Activated T-helper 1 cell treated with anti-CD3 and anti-CD28 coated beads, Interleukin-2, amount 50 U/mL, for 16 hours (primary cell): ENCODE measurements at places on chromosomes 5 and 9.

DNA sequence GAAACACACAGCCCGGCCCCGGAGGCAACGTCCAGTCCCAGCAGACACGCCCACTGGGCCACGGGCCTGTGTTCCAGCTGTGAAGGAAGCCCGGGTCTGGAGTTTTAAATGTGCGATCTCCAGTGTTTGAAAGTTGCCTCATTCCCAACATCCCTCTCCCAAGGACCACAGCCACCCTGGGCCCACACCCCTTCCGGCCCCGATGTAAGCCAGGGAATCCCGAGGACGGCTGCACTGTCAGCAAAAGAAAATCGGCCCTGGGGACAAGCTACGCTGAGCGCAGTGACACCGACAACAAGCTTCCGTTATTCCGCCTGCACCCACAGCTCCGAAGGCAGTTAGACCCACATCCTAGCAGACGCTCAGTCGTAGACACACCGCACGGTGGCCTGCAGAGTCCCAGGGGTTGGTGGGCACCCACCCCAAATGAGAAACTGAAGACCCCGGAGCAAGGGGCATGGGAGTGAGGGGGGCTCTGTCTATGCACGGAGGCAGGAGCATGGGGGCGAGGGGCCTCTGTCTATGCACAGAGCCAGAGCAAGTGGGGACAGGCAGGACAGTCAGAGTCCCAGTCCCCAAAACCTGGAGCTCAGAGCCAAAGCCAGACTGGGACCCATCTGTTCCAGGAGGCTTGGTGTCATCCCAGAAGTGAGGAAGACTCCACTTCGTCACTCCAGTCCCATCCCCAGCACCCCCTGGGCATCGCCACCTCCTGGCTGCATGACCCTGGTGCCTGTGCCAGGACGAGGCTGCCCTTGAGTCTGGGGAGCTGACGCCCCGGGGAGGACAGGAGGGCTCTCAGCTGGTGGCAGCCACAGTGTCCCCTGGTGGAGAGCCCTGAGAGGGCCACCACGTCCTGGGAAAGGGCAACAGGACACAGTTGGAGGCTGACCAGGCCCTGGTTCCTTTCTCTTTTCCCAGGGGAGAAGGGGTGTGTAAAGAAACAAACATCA is 23.4 kb downstream of the GLT6D1 start:
- DNase-seq: no peak

DNA sequence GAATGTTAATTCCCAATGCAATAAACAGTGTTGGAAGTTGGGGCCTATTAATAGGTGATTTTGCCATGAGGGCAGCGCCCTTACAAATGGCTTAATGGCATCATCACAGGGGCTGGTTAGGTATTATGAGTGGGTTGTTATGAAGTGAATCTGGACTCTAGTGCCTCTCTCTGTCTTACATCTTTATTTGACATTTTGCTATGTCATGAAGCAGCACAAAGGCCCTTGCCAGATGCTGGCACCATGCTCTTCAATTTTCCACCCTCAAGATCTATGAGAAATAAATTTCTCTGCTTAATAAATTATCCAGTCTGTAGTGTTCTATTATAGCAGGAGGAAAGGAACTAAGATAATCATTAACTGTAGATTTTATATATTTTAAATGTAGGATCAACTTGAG is 1098.7 kb upstream of the NUDT12 start:
- no peak for DNase-seq

DNA sequence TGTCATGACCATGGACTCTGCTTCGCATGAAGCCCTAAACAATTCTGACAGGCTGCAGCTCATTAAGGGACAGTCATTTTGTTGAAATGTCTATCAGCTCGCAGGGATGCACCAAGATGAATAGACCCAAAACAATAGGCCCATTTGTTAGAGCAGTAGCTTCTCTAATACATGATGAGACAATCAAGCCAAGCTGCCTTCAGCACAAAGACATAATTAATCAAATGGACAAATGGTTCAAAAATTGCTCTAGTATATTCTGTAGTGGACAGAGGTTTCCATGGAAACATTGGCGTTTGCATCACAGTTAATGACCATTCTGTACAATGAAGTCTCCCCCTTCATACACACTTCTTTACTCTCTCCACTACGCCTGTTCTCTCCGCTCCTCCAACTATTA is 274.6 kb downstream of the ANXA1 start:
- DNase-seq: no peak

DNA sequence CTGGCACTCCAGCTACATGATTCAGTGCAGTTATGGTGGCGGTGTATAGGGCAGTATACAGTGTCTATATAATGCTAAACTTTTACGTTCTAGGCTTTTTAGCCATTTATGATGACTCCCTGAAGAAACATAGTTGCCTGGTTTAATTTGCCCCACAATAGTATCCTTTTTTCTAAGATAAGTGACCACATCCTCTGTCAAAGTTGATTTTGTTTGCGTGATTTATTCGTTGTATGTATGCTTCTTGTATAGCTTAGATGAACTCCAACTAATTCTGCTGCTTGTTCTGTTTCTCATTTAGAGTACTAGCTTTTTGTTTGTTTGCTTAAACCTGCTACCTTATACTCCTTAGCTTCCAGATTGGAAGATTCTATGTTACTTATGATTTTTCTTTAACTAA is 83.6 kb downstream of the ERMP1 start:
- DNase-seq: no peak

DNA sequence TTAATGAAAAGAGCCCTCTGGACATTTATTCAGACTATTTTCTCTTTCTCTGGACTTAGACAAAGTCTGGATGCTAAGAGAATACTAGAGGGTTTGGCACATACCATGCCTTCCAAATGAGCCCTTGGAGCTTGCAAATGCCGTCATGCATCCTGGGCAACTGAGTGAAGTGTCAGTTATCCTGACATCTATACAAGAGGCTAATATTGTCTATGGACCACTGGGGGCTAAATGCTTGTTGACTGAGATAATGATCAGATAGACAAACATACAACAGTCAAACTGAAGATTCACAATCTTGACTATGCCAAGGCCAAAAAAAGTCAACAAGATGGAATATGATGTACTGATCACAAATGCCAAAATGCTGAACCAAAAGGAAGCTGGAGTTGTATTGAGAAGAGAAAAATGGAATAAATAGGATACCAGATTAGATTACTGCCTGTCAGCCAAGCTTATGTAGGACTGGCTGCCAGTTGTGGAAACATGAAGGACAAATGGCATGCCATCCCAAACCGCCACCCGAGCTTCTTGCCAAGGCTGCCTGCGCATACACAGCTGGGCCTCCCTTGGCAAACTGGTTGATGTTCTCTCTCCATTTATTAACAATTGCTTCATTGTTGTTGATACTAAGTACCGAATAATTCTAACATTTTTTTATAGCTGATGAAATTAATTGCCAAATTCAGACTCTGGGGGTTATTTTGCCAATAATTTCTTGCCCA is 240.1 kb upstream of the GRAMD2B start:
- no peak for DNase-seq

DNA sequence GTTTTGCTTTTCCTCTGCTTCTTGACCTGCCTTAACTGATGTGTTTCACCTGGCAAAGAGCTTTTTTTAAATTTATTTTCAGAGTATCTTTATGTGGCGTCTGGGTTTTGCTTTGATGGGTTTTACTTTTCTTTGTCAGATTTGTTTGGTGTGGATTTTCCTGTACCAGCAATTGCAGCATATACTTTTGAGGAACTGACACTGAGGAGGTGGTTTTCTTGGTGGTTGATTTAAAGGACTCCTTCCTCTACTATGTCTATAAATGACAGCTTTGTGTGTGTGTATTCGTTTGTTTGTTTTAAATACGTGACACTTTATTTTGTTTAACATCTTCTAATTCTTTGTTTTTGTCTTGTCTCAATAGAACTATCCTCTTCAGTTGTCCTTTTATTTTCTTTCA is 1071.9 kb upstream of the ARRDC3 start:
- no peak for DNase-seq

DNA sequence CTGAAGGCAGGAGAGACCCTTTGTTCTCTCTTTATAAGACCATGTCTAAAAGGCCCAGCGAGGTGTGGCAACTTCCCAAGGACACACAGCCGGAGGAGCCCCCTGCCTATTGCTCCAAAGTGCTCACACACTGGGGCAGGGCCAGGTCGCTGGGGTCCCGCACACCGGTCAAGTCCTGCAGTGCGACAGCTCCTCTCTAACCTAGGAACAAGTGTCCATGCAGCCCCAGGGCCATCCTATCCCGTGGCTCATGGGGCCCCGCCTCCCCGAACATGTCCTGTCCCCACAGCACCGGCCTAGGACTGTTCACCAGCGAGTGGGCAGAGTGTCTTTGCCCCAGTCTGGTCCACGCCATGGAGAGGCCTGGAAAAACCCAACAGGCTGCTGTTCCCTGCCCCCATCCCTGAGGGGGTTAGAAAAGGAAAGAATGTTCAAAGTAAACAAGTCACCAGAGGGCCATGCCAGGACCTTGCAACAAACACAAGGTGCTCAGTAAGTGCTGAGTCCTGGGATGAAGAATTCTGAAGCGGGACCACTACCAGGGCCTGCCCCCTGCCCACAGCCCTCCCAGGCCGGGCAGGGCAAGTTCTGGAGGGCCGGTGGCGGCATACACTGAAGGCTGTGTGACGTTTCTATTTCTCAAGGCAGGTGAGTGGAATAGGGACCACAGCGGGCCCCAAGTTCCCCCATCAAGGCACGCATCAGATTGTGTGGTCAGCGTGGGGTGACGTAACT is 938 bp downstream of the NINJ1 start:
- no peak for DNase-seq
